Omental fat pad (tissue), 4 donors: ENCODE measurements at places on chromosomes 12 and 14.

DNA sequence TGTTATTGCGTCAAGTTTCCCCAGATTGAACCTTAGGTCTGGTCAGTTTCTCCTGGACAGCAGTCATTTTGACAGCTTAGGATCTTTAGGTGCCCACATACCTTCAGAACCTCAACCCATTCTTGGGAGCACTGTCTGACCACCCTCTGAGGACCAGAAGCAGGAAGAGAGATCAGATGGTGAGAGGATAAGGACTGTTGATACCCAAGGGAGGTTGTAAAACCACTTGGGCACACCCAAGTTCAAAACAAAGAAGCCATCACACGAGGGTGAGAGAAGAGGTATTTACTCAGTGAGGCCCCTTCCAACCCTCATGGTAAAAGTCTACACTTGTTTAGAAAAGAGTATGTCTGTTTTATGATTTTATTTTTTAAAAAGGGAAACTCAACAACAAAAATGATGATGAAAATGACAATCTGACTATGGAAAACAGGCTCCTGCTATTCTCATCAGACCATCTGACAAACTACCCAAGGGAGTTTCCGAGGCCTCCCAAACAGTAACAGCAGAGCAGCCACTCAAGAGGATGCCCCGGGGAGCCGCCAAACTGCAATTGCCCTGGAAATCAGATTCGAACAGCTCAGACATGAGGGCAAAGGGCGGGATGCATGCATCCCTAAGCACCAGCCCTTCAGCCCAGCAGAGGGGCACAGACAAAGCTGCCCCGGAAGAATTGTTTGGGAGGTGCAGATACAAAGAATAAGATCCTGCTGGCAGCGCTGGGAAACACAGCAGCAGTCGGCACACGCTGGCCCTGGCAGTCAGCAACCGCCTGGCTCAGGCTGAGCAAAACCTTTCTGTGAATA lies 162.6 kb upstream of the PLEKHG7 start:
- no peak for DNase-seq

- DNase-seq = no peak
Observed at GRCh38 chr14:25436288-25436875, 386.4 kb upstream of the STXBP6 start.

GRCh38 chr14:71764701-71765382 lies 167.4 kb upstream of the RGS6 start:
- no peak for DNase-seq

GRCh38 chr12:64395739-64396138 lies 5.2 kb upstream of the C12orf56 start:
- DNase-seq = no peak

DNA sequence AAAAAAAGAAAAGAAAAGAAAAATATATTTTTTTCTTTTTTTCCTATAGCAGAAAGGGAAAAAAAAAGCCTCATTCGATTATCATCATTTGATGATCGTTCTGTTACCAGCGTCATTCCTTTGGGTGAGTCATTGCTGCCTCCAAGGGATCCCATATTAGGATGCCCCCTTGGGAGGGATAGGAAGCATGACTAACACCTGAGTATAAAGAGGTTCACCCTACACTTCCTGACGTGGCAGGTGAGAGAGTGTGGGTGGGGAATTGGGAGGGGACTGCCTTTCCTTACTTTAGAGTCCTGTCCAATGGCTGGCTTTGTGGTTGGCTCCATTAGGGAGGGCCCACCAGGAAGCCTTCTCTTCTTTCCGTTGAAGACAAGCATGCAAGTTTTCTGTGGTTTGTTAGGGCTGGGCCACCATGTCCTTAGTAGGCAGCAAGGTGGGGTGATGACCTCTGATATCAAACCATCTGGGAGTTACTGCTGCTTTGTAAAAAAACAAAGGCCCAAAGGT lies 56.1 kb upstream of the FUT8 start:
- no peak for DNase-seq

DNA sequence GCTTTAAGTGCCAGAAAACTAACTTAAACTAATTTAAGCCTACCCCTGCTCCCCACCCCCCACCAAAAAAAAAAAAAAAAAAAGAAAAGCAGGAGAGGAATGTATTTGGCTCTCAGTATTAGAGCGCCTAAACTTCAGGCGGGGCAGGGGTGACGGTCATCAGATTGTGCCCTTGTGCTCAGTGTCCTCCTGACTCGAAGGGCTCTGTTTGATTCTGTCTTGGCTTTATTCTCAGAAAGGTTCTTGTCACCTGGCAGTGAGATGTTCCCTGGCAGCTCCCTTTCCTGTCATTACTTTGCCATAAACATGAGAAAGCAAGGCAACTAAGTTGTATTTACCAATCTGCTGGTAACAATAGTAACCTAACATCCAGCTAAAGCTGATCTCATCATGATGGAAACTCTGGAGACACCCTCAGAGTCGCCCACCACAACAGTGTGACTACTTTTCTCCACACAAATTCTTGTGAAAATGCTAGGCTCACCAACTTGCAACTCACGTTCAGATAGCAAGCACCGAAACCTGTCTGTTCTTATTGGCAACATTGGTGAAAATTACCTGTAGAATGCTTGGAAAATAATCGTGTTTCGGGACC lies 39.0 kb upstream of the WNK1 start:
- no peak for DNase-seq

DNA sequence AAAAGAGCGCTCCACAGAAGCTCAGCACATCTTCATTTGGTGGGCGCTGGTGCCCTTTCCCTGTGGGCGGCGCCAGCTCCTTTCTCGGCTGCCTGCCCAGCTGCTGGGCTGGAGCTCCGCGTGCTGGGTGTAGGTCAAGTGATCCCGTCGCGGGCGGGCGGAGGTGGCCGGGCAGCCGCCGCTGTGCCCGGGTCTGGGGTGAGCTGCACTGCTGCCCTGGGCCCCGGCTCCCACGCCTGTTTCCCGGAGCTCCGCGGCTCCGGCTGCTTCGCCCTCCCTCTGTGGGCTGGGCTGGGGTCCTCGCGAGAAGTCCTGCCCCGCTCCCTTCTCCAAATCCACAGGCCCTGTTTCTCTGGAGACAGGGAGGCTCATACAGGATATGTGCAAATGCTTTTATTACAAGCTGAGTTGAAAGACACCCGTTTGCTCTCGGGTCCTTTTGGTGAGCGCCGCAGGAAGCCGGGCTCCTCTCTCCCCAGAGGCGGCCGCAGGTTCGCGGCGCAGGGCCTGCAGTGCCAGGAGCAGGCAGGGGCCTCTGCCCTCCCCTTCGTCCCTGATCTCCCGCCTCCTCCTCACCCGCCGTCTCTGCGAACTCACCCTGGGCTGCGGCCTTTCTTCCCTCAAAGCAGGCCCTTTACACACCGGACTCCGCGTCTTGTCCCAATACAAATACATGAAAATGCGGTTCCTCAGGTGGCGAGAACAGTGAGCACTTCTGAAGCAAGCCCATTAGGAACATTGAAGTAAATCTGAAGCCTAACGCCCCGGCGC lies 67.8 kb upstream of the CAPRIN2 start:
- DNase-seq = peak; percentile 33

GRCh38 chr14:37558740-37559139 lies 36.3 kb downstream of the FOXA1 start:
- DNase-seq = no peak
